ENCODE measurements at places on chromosomes 1 and 21.

DNA sequence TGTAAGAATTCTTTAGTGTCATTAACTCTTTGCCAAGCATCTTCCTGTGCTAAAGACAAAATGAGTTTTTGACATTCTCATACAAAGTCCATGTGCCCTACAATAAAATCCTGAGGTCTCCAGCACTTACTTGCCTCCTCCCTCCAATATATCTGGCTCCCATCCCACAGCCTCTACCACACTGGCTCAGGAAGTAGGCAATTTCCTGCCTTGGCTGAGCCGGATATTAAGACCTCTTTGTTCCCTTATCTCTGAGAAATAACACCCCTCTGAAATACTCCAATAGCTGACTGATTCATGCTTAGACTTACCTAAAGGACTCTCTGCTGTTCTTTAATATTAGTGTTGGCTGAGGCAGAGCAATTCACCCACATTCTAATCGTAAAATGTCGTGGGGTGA is 37.6 kb upstream of the GORAB start:
- DNase-seq = no peak

- no peak for DNase-seq
Observed at GRCh38 chr1:32106663-32107275, 1.1 kb upstream of the KPNA6 start.

DNA sequence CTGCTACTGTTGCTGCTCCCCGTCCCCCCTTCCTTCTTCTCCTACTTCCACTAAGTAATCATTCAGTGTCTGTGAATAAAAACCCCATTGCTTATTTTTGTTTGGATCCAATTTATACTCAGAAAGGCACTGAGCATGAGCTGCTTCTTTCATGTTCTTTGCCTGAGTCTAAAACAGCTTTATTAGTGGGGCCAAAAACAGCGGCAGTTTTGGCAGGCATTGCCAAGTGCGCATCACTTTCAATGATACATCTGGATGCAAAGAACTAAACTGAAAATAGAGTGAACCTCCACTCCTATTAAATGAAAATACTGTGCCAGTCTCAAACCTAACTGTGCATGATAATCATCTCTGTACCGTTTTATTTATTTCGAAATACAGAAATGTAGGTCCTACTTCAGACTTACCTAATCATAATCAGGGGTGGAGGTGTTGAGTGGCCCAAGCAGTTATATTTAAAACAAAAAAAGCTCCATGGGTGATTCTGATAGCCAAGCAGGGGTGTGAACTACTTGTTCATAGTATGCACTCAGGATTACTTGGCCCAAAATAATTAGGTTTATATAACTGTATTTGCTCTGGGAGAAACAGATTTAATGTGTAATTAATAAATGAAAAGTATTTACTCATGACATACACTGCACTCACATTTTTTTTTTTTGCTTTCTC is 48.4 kb downstream of the NEK7 start:
- no peak for DNase-seq

DNA sequence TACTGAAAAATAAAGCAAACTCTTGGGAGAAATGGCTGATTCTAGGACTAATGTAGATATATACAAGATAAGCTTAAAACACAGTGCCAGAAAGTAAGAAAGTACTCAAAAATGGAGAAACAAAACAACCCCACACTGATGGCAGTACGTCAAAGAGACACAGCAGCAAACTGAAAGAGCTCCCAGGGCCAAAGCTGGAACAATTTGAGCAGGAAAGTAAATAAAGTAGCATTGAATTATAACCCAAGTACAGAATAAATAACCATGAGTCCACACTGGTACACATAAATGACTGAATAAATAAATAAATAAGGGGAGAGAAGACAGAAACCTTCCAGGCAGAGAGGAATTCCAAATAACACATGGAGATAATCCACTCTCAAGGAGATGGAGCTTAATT is 120.9 kb downstream of the GLUL start:
- DNase-seq = no peak

DNA sequence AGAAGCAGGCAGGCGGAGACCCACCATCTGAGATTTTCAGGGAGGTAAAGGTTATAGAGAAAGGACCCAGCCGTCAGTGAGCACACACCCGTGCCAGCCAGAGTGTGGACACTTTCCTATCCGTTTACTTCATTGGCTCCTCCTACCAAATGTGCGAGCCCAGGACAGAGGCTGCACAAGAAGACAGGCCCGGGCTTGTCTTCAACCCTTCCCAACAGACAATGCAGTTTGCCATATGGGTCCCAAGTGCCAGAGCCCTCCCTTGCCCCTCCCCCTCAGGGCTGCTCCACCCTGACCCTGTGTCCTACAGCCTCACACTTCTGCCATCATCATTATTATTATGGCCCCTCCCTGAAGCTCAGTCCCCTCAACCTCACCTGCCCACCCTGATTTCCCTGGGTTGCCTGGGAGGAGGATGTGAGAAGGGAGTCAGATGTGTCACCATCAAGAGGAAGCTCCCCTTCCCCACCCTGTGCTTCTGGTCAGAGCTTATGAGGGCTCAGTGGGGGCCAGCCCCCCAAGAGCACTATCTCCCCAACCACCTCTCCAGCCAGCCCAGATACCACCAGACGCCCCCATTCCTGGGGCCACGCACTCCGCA is 9.4 kb downstream of the LAPTM5 start:
- no peak for DNase-seq

- DNase-seq = no peak
Observed at GRCh38 chr1:201714542-201715329, 114.2 kb upstream of the IPO9 start.

DNA sequence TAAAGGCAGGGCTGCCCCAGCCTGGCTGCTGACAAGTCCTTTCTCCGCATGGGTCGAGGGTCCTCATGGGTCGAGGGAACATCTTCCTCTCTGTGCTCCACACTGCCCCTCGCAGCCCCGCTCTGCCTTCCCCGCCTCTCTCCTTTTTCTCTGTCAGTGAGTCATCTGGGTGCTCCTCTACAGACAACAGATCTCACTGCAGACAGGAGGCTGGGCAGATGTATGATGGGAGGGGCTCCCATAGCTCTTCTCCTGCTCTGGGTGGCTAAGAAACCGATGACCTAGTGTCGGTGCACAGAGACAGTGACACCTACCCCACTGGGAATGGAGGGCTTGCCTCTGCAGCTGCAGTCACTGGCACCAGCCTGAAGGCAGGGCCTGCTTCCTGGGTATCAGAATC is 5.5 kb downstream of the KCNA10 start:
- DNase-seq = no peak

GRCh38 chr1:167715157-167715999 is 6.4 kb upstream of the MPZL1 start:
- DNase-seq = peak; percentile 90

GRCh38 chr1:38686167-38686926 is 173.2 kb downstream of the RRAGC start:
- DNase-seq = no peak

DNA sequence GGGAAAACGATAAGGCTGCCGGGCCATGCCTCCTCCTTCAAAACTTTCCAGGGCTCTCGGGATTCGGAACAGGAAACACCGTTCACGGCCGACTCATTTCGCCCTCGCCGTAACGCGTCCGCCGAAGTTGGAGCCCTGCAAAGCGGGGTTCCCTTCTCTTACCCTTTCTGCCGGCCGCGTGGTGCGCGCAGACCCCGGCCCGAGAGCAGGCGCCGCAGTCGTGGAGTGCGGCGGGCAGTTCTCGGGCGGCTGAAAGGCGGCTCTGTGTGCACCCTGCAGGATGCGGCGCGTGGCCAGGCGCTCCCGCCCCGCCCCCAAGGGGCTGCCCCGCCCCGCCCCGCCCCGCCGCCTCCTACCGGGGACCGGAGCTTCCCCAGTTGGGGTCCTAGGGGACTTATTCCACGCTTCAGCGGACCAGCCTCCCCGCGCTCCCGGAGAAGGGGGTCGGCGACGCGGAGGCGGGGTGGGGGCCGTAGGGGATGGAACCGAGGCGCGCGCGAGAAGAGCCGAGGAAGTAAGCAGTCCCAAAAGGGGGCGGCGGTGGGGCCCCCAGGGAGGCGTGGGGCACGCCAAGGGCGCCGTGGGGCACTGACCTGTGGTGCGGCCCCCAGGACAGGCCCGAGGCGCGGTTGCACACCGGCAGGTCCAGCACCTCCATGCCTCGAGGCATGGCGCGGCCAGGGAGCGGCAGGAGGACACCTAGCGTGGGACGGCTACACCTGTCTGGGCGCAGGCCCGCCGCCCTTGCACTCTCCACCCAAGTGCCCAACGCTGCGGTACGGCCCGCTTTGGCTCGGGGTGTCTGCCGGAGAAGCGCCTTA is at the start of gene MCOLN2:
Gene MCOLN2, minus strand, starts transcription at position 268 of the 821 bp plus-strand sequence. Its CDS starts 241 bp downstream, at position 27.
- peak; percentile 58 for DNase-seq

DNA sequence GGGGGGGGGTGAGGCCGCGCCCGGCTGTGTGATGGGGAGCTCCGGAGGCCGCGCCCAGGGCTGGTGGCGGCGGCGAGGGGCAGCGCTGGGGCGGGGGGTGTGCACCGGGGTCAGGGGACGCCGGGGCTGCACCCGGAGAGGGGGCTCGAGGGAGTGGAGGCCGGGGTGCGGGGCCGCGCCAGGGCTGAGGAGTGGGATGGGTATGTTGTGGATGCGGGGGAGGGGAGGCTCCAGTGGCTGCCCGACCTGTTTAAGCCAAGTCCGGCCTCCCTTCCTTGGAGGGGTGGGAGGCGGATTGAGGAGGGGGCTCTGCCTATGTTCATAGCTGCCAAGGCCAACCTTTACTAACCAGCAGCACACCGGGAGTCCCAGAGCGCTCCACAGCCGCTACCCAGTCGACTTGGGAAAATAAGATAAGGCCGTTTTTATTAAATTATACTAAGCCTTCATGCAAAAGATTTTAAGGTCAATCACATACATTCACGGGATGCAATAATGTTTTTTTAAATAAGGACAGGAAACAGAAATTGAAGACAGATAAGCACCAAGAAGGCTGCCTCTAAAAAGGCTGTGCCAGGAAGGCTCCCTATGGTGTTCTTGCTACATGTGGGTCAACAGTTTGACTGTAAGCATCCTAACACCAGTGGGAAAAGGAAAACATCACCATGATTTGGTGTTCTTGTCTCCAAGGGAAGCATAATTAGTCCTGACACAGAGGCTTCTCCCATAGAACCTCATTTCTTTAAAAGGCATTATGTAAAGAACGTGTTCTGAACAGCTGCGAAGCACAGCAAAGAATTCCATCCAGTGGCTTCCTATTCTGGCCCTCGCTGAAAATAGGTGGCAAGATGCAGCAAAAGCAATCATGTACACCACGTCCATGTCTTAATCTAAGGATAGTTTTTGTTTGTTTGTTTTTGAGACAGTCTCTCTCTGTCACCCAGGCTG is 626 bp upstream of the HLCS start:
- no peak for DNase-seq

DNA sequence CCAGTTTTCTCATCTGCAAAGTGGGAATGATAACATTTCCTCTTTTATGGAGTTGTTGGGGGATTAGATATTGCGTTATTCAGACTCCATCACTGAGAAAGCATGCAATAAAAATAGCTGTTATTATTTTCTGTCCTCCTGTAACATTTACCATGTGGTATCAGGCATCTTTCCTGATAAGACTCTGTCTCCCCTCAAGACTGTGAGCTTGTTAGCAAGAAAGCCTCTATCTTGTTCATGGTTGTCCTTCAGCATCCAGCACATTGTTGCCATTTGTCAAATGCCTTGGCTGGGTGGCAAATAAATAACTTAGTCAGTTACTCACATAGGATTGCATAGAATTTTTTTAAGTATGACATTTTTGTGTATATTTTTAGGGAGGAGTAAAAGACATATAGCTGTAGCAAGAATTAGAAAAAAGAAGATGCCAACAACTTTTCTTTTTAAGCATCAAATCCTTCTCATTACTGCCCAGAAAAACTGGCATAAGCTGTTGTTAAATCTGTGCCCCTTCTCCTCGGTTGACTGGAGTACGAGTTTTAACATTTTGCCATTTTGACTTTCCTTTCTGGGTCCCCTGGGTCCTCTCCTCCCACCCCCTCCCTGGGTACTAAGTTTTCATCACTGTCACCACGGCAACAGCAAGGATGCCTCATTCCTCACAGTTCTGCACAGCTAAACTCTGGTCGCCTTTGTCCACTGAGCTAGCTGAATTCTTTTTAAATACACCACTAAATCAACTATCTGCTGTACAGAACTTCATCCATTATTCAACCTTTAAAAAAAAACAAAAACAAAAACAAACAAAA is 1.0 kb upstream of the JAM2 start:
- DNase-seq = no peak

DNA sequence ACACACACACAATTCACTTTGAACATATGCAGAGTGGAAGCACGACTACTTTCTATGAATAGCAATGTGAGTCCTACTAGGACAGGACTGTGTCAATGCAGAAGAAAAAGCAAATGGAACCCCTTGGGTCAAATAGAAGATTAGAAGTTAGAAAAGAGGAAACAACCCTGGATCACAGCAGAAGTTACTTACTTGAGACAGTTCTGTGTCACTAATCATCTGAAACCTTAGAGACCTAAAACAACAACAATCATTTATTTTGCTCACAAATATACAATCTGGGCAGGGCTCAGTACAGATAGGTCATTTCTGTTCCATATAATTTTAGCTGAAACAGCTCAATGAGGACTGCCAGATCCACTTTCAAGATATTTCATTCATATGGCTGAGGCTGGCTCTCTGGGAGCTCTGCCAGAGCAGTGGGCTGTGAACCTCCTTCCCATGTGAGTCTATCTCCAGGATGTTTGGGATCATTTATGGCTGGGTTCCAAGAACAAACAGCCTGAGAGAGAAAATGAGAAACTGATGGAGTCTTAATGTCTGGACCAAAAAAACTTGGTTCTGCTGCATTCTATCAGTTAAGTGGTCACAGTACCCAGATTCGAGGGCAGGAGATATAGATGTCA is 42.5 kb upstream of the IL10 start:
- DNase-seq = no peak

DNA sequence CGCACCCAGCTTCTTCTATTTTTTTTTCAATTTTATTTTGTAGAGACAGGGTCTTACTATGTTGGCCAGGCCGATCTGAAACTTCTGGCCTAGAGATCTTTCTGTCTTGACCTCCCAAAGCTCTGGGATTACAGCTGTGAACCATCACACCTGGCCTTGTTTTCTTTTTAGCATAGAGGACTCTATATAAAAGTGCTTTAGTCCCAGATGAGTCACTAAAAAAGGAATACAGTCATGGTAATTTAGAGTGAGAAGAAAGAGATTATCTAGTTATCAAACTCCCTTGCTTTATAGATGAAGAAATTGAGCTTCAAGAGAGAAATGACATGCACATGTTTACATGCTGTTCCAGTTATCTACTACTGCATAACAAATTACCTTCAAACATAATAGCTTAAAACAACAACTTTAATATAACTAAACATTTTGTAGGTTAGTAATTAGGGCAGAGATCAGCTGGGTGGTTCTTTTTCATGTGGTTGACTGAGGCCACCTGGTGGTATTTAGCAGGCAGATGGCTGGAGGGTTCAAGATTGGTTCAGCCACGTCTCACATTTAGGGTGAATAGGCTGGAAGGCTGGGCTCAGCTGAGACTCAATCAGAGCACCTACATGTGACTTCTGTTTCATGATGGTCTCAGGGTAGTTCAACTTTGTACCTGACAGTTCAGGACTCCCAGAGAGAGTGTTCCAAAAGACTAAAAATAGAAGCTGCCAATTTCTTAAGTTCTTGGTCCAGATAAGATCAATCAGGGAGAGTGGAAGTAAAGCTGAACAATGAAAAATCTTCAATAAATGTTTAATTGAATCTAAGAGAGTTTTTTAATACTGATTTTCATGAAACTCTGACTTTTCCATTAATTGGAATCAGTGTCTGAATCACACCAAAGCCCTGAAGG is 16.9 kb upstream of the MTF2 start:
- peak; percentile 35 for DNase-seq
